ENCODE measurements at places on chromosomes 2 and 18.

GRCh38 chr2:215161301-215161829 is 22.9 kb upstream of the ABCA12 start:
- DNase-seq = no peak

GRCh38 chr18:10140461-10141282 is 226.9 kb downstream of the VAPA start:
- no peak for DNase-seq

GRCh38 chr2:113124181-113124961 is 3.0 kb upstream of the IL1RN start:
- DNase-seq = no peak

DNA sequence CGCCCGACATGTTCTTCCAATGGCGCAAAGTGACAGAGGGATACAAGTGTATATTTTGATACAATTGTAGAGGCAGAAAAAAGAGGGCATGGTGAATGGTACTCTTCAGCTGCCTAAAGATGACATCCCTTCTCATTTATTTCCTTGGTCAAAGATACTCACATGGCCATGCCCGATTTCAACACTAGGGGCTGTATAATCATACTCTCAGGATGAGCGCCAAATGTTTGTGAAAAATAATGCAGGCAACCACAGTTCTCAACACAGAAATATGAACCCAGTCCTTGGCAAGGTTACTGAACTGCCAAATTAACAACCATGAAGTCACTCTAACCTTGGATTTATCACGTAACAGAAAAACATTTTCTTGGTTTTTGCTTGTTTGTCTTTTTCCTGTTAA is 204.4 kb downstream of the CCDC102B start:
- no peak for DNase-seq

GRCh38 chr2:111118981-111119821 is 1.5 kb upstream of the BCL2L11 start:
- no peak for DNase-seq

GRCh38 chr18:73101977-73102376 is 234.2 kb upstream of the NETO1 start:
- no peak for DNase-seq

DNA sequence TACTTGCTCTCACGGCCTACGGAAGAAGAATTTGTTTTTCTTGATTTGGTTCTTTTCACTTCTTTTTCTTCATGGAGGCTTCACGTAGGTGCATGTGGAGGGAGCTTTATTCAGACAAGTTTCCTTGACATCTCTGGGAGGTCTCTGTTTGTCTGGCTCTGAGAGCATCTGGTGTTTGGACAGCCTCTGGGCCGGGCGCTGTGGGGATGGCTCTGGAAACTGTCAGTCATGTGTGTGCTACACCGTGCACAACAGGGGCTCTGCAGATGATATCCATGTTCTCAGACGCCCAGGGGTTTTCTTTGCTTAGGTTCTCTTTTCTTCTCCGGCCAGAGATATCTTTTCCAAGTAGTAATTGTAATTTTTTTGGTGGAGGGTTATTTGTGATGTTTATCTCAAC is 130.7 kb downstream of the SH3RF3 start:
- DNase-seq = no peak

- no peak for DNase-seq
Measured at GRCh38 chr2:3174626-3175567, 202.7 kb downstream of the EIPR1 start.

DNA sequence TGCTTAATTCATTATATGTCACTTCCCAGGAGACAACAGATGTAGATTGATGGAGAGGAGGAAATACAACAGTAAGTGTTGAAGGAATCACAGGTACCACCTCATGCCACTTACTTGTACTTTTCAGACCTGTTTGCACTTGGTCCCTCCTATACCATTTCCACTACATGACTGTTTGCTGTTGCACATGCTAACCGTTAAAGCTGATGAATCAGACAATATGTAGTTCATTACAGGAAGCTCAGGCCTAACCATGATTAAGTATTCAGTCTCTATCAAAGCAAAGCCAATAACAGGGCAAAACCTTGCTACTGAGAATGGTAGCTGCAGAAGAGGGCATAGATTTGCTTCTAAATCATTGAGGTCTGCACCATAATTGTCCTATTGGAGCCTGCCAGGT is 30.2 kb upstream of the GRP start:
- no peak for DNase-seq

GRCh38 chr2:240139666-240140393 is 628 bp downstream of the OTOS start:
- DNase-seq = no peak

GRCh38 chr2:63663013-63663864 is 74.5 kb downstream of the MDH1 start:
- no peak for DNase-seq

DNA sequence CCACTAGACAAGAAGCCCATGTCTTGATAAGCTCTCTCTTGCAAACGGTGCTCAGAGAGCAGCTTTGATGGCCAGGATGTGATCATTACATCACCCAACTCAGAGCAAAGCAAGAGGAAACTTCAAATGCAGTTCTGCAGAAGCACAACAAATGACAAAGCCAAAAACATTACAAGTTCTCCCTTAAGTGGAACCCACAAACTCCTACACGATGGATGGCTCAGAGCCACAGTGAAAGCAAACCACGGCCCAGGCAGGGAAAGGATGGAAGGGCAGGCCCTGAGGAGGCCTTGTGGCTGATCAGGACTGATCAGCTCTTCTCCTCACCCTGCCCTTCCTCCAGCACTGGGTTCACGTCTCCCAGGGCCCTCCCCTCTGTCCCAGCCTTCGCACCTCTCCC is 326.4 kb downstream of the EIPR1 start:
- DNase-seq = no peak

DNA sequence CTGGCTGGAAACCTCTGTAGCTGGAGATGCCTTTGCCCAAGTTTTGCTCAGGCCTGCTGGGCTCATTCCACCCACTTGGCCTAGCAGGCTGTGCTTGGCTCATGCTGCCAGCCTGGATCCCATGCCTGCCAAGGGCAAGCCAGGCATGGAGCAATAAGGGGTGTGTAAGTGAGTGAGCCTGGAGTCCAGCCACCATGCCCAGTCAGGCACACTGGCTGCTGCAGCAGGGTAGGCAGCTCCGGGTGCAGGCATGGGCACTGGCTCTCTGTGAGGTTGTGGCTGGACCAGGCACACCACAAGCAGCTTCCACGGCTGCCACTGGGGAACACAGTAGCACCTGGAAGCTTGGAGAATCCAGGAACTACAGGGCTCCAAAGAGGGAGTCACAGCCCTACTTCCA is 147.7 kb upstream of the HS6ST1 start:
- DNase-seq = no peak

- DNase-seq = no peak
Measured at GRCh38 chr2:149902081-149902480, 314.5 kb upstream of the MMADHC start.

- DNase-seq = no peak
Measured at GRCh38 chr2:236968880-236969534, 116.7 kb upstream of the COPS8 start.

DNA sequence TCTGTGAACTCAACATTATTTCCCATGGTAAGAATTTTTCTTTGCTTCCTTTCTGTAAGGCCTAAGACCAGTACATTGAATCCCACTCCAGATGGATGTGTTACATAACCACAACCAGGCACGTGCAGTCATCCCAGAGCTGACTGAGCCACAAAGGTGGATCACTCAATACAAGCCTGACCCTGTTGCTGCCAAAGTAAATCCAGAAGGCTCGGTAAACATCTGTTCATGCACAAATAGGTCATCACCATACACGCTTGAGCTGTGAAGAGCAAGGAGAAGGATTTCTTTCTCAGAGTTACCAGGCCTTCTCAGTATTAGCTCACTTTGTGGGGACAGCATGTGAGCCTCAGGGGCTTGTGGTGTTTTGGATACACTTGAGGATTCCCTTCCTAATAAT is 791.4 kb upstream of the FANCL start:
- DNase-seq = no peak

- DNase-seq = no peak
Measured at GRCh38 chr18:49566217-49566770, 4.4 kb downstream of the LIPG start.

DNA sequence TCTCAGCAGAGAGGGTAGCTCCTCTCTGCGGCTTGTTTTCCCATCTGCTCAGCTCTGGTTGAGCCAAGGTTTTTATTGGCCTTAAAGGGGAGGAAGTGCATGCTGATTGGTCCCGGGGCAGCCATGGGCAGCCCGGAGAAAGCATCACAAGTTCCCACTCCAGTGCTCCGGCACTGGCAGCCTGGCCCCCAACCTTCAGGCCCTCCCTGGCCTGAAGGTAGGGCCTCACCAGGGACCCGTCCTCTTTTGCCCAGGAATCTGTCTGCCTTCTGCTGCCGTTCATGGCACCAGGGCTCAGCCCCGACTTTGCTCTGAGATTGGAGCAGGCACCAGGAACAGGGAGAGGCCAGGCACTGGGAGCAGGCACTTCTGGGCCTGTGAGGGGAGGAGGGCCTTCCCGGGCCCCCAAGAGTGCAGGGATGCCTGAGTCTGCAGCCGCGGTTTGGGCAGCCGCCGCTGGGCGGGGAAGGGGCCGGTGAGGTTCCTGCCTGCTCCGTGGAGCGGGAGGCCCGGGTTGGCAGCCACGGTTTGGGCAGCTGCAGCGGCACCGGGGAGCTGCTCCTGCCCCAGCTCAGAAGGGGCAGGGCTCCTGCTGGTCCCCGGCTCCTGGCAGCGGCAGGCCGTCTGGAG is 17.5 kb upstream of the ILKAP start:
- DNase-seq = no peak

GRCh38 chr2:79612999-79613398 is 100.1 kb downstream of the CTNNA2 start:
- DNase-seq = no peak

- no peak for DNase-seq
Measured at GRCh38 chr2:10864861-10865636, 46.7 kb upstream of the KCNF1 start.
